Left lobe of liver (tissue), 2 donors: ENCODE measurements at places on chromosomes 7 and 10. TPM values are rescaled to one million over a fixed set of nuclear protein-coding genes. Genes with fewer than 3 reads are reported as not detected.

Gene CPXM2
- 0.45 TPM for total RNA-seq

Gene GLI3
- total RNA-seq: 0.88 TPM

Gene ADGRA1
- total RNA-seq: 0.83 TPM

Gene ACHE
- 0.48 TPM for total RNA-seq

Gene EPHB4
- 48.8 TPM for total RNA-seq

DNA sequence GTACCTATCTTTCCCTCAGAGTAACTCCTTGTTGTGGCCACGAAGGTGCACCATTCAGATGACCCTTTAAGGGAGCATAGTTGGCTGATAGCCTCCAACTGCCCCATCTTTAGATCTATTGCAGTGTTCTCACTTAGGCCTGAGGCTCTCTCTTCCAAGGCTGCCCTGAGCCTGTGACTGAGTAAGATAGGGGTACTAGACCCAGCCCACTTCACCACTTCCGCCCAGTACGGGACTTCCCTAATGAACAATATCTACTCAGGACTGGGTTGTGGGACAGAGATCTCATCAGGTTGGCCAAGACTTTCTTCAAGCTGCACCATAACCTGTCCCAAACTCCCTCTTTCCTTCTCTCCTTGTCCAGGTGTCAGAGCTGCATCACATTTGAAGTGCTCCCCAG is 5.7 kb upstream of the GNAI1 start:
- no peak for DNase-seq

DNA sequence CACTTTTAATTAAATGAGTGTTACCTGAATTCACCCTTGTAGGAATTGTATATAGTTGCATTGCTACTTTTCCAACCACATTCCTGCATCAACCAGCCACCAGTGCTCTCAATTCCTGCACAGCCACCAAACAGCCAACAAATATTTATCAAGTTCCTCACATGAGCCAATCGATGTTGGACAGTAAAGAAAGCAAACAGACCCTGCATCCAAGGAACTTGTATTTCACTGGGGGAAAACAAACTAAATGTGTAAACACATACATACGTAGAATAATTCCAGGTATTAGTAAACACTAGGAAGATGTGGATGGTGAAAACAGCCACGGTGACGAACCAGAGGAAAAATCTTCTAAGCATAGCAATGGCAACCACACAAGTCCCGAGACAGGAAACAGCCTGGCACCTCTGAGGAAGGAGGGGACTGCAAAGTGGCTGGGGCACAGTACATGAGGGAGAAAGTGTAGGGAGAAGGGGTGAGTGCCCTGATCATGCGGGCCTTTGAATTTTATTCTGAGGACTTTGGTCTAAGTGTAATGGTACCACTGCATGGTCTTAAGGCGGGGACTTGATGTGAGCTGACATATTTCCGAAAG is 111.2 kb downstream of the XRCC2 start:
- no peak for DNase-seq

DNA sequence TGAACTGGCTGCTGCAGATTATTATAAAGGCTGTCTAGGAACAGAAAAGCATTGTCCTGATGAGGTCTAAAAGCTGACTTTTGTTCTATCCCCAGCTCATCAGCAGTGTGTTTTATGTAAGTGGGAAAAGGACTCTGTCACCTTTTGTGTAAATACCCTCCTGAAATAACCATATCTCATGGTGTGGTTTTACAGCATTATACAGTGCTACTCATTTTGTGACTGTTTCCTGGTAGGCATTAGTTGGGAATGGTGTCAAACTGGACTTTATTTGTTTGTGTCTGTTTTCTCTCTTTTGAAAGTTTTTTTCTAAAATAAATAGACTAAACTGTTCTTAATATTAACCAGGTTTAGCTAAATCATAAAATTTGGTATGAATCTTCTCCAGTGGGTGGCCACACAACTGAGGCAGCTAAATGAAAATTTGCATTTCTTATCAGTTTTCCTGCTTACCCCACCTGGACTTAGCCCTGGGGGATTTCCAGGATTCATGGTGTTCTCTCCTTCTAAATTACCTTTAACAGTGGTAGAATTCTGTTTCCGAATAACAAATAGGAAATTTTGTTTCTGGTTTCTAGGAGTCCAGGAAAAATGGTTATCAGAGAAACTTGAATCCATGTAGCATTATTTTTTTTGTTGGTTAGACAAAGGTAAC is 140.9 kb downstream of the LHFPL3 start:
- DNase-seq: no peak

DNA sequence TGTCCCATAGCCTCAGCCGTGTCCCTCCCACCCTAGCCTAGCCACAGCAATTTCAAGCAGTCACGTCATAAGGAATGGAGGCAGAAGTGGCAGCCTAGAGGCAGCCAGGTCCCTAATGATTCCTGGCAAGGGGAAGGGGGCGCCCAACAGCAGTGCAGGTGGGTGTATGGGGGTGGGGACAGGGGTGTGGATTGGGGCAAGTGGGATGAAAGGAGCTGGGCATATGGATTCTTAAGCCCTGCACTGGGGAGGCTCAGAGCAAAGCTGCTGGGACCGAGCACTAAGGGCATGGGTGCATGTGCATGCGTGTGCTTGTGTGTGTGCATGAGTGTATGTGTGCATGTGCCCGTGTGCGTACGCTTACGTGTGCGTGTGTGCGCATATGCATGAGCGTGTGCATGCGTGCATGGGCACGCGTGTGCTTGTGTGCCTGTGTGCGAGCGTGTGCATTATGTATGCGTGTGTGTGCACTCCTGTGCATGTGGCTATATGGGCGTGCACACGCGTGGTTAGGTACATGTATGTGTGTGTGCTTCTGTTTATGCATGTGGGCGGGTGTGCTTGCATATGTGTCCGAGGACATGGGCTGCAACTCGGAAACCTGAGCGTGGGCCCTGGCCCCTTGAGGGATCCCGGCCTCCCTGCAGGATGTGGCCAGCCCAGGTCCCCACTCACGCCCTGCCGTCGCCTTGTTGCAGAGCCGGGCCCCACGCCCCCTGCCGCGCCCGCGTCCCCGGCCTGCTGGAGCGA is 34.1 kb downstream of the SH2B2 start:
- peak; percentile 40 for DNase-seq

DNA sequence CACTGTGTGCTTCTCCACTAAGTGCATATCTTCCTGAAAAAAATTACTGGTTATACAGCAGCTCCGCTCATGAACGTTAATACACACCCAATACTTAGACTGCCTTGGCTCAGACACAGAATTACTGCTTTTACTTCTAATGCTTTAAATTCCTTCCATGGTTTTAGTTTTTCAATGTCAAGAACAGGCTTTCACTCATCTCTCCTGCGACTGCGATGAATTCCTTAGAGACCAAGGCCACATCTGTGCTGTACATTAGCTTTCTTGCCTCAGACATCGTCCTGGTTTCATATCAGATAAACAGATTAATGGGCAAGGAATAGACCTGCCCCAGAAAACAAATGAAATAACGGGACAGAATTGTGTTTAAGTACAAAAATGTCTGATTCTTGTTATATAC is 120.2 kb downstream of the CYP26A1 start:
- DNase-seq: no peak

DNA sequence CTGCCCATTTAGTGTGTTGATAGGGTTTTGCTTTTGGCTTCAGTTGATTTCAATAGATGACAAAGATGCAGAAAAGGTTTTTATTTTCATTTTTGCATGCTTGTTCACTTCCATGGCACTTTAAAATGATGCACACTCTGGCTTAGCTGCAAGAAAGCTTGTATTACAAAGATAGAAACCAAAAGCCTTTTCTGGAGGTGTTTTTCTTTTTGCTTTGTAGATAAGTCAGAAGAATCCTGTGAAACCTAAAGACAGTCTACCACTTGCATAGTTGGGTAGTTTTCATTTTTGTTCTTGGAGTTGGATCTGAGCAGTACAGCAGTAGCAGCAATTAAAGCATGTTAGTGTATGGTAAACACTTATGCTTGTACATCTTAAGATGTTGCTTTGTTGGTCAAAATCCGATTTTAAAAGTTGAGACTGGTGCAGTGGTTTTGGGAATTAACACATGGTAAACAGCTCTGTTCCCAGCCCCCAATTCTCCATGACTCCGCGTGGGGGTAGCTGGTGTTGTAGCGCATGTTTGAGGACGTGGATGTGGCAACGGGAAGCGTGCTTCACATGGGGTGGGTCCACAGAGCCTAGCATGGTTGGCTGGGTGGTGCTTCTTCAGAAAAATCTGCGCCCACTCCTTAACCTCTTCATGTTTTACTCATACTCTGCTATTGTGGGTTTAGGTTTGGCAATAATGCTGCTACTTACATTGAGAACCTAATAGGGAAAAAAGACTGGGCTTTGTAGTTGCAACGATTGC is 19.8 kb downstream of the CCNY start:
- DNase-seq: no peak

DNA sequence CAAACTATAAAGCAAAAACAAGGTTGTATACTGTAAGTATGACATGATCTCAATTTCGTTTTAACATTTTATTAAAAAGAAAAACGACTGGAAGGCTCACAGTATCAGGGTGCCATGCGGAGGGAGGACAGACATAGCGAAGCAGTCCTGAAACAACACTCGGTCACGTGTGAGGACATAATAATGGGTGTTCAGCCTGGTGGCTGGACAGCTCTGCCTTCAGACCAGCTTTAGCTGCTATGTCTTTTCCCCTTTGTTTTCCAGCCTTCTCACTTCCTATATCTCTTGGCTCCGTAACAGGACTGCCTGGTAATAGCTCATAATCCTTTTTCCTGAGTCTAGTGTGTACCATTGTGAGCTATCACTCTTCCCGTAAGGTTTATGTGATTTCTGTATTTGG is 18.4 kb upstream of the KLF14 start:
- DNase-seq: no peak

- DNase-seq: no peak
Measured at GRCh38 chr7:90488220-90488619, 18.8 kb downstream of the PTTG1IP2 start.

DNA sequence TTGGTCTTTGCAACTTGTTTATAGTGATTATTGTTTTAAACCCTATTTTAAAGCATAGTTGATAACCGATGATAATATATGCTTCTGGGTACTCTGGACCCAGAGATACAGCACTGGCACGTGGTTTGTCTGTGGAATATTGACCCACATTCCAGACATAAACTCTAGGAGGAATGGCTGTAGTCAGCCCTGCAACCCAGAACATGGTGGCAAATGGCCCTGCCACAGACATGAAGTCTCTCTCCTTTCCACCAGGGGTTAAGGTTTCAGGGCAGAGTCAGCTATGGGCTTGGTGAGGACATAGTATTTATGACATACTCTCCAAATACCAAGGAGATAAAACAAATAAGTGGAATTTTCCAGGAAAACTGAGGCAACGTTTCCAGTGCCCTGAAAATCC is 83.6 kb downstream of the NAMPT start:
- DNase-seq: no peak

DNA sequence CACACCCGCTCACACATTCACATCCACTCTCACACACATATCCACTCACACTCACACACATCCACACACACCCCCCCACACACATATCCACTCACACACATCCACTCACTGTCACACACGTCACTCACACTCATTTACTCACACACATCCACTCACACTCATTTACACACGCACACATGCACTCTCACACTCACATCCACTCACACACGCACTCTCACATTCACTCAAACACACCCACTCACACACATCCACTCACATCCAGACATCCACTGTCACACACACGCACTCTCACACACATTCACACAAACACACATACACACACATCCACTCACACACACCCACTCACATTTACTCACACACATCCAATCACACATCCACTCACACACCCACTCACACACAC is 18.3 kb downstream of the PWWP2B start:
- no peak for DNase-seq

DNA sequence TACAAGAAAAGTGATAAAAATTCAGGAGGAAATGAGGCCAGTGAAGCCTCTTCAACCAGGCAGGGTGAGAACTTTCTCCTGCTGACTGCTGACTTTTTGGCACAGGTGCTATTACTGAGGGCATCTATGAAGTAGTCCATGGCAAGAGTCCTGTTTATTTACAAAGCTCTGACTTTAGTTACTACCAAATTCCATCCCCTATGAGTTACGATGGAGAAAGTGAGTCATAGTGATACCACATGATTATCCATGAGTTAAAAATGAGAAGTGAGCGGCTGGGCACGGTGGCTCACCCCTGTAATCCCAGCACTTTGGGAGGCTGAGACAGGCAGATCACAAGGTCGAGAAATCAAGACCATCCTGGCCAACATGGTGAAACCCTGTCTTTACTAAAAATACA is 19.9 kb downstream of the CCDC3 start:
- DNase-seq: no peak
